ENCODE measurements at places on chromosomes 7 and 10. TPM values are rescaled to one million over a fixed set of nuclear protein-coding genes. Genes with fewer than 3 reads are reported as not detected.

OR6B1 gene
- not detected for total RNA-seq

HTR5A gene
- total RNA-seq = not detected

FAM237B gene
- not detected for total RNA-seq

FGFR2 gene
- total RNA-seq = under 0.01 TPM

MMP21 gene
- total RNA-seq = not detected

RHBDD2 gene
- total RNA-seq = 7.3 TPM

NME8 gene
- total RNA-seq = not detected

MKX gene
- not detected for total RNA-seq

UCMA gene
- total RNA-seq = not detected

FFAR4 gene
- not detected for total RNA-seq

LIPF gene
- total RNA-seq = not detected

ARL3 gene
- total RNA-seq = 8.4 TPM

IGFBP1 gene
- total RNA-seq = not detected

DDC gene
- total RNA-seq = not detected

SORCS3 gene
- not detected for total RNA-seq

ACHE gene
- under 0.01 TPM for total RNA-seq

CH25H gene
- 0.26 TPM for total RNA-seq

VOPP1 gene
- total RNA-seq = 49.8 TPM

STEAP1 gene
- 30.7 TPM for total RNA-seq

LEP gene
- total RNA-seq = not detected

OR2A2 gene
- not detected for total RNA-seq

OR2A1 gene
- total RNA-seq = not detected

NPTX2 gene
- total RNA-seq = under 0.01 TPM

SYT15B gene
- not detected for total RNA-seq

LAMB1 gene
- total RNA-seq = 684 TPM

ASZ1 gene
- not detected for total RNA-seq

OPN1SW gene
- not detected for total RNA-seq

HOXA11 gene
- total RNA-seq = 0.16 TPM

AKR1C4 gene
- not detected for total RNA-seq

IDI2 gene
- not detected for total RNA-seq

NRBF2 gene
- total RNA-seq = 22.0 TPM

NEUROG3 gene
- not detected for total RNA-seq

TFEC gene
- 0.16 TPM for total RNA-seq

PPP1R17 gene
- total RNA-seq = under 0.01 TPM

BET1 gene
- 18.9 TPM for total RNA-seq

KCNH2 gene
- total RNA-seq = 0.17 TPM

SBDS gene
- 63.7 TPM for total RNA-seq

CPA4 gene
- 2.7 TPM for total RNA-seq

GRM3 gene
- not detected for total RNA-seq

TEX47 gene
- not detected for total RNA-seq

PDZD7 gene
- 2.0 TPM for total RNA-seq

SFRP4 gene
- 0.32 TPM for total RNA-seq

BMPER gene
- total RNA-seq = 7.4 TPM

All from bronchial smooth muscle cell (primary cell).